ENCODE measurements at places on chromosomes 13 and 19.

DNA sequence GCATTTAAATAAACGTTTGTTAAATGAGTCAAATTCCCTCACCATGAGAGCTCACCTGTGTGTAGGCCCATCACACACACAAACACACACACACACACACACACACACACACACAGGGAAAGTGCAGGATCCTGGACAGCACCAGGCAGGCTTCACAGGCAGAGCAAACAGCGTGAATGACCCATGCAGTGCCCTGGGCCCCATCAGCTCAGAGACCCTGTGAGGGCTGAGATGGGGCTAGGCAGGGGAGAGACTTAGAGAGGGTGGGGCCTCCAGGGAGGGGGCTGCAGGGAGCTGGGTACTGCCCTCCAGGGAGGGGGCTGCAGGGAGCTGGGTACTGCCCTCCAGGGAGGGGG lies 8.5 kb upstream of the CEACAM5 start:
- no peak for DNase-seq

DNA sequence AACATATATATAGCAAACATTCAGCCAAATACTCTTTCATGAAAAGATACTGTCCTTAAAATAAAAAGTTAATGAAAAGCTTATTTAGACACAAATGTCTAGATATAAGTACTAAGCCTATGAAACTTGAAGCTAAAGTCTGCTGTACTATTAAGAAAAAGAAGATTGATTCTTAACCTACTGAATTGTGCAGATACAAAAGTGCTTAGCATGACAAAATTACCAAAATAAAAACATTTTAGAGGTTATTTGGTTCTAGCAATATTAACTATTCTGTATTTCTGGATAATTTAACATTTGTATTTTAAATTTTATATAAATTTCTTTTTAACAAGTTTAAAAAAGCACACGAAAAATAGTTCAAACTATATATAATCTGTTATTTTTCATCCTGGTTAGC lies 8.8 kb downstream of the RNF6 start:
- no peak for DNase-seq

- DNase-seq, result no peak
Observed at GRCh38 chr13:73696271-73696670, 437.9 kb downstream of the KLF12 start.

DNA sequence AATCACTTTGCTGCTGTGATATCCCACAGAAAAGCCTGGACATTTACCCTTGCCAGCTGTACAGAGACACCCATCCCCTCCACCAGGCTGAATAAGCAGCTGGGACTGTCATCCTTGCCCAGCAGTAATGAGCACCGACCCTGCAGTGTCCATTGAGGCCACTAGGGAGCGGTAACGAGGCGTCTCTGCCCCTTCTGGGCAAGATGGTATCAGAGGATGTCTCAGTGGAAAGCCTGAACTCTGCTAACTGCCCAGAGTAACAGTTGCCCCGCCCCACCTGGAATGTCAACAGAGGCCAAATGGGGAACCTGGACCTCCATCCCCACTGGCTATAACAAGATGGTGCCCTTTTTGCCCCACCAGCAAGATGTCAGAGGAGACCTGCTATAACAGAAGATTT lies 22.8 kb upstream of the CEACAM20 start:
- peak; percentile 54 for DNase-seq

- no peak for DNase-seq
Observed at GRCh38 chr19:3716147-3716668, 8.0 kb downstream of the TJP3 start.

DNA sequence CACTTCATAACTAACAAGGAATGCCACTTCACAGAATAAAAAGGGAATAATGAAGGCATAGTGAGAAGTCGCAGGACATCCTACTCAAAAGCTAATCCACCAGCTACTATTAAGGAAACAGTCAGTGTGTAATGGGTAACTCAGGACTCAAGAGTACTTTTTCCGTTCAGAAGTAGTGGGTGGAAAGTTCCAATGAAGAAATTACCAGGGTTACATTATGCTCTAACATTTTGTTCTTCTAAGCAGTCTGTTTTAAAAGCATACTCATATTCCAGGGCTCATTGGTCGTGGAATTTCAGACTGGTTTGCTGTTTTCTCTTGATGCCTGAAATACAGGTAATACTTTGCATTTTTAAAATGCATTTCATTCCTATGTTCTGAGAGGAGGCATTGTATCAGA lies 222.4 kb upstream of the IRS2 start:
- no peak for DNase-seq
